ENCODE measurements at places on chromosomes 7 and 10.

DNA sequence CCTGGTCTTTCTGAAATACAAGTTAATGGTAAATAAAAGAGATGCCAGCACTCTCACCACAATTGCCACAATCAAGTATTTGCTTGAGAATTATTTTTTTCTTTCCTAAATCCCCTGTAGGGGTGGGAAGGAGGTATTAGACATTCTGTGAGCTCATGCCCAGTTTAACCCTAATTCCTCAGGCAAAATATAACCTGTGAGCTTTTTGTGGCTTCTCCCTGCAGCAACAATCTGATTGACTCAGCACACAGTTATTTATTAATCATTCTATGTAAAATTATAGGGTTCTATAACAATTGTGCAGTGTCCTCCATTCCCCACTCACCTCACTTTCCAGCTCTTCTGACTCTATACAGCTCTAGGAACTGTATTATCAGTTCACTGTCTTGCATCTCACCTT lies 66.3 kb downstream of the GLI3 start:
- no peak for DNase-seq

DNA sequence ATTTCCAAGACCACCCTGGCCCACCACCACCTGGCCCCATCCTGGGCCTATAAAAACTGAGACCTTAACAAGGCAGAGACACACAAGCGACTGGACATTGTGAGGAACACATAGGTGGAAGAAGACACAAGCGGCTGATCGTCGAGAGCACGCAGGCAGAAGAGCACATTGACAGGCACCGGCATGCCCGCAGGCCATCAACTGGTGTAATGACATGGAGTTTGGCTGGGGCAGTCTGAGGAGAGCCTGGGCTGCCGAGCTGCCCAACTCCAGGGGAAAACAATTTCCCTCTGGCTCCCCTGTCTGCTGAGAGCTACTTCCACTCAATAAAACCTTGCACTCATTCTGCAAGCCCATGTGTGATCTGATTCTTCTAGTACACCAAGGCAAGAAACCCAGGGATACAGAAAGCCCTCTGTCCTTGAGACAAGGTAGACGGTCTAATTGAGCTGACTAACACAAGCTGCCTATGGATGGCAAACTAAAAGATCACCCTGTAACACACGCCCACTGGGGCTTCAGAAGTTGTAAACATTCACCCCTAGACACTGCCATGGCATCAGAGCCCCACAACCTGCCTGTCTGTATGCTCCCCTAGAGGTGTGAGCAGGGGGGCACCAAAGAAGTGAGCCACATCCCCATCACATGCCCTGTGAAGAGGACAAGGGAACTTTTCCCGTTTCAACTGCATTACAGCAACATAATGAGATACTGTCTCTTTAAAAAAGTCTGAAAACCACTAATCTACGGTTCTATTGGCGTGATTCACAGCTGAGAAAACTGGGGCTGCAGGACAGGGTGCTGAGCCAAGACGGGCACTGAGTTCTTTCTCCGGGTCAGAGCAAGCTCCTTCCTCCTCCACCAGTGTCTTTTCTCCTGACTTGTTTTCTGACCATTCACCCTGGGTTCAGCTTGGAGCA lies 18.5 kb upstream of the TNS3 start:
- no peak for DNase-seq

- DNase-seq: no peak
These were observed 124.3 kb downstream of the THSD7A start for GRCh38 chr7:11707606-11708193.

- no peak for DNase-seq
These were observed 118.0 kb downstream of the ARL5B start for GRCh38 chr10:18777258-18777657.

GRCh38 chr10:97069576-97070362 lies 116.0 kb downstream of the SLIT1 start:
- DNase-seq: no peak

GRCh38 chr7:55970561-55970960 lies 6.2 kb downstream of the NIPSNAP2 start:
- DNase-seq: no peak

DNA sequence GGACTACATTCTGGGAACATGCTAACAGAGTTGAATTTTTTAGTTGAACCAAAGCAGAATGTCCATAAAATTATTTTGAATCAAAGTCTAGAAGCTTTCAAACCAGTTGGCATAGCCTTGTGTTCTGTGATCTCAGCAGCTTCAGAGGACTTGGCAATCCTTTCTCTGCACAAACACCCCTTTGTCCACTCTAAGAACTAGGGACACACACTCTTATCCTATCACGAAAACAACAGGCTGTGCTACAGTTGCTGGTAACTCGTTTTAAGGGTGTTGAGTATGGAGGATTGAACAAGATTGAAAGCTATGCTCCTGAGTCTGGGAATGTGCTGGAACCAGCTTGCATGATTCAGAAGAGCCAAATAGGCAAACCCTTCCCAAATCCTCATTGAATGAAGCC lies 76.4 kb upstream of the PRSS58 start:
- DNase-seq: no peak

DNA sequence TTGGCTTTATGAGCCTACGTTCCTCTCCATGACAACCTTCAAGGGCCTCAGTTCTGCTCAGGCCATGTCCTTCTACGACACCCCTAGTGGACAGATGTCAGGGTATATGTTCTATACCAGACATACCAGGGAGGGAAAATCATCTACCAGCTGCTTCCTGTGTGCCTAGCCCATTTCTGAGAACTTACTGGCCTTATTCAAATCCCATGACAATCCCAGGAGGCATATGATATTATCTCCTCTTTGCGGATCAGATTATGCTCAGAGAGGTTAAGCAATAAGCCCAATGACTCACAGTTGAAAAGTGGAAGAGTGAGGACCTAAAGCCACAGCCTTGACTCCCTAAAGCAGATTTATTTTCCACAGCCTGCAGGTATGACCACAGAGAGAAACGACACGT lies 139.3 kb downstream of the GLI3 start:
- no peak for DNase-seq

DNA sequence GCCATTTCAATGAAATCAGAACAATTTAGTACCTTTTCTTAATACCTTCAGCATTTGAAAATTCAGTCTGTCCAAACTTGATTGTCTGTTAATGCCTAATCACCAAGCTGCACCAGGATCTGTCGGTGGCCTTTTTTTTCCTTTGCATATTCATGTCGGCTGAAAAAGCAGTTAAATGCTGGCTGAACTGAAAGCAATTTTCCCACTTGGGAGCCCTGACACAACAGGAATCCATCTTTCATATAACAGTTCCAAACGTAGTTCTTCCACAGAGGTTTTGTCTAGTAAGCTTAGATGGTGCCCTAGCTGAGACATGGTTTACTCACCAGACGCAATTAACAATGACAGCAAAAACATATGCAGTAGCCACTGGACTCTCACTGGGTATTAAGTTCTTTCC lies 83.6 kb upstream of the CHCHD3 start:
- DNase-seq: no peak

All from NCI-H2107 (cell line).